ENCODE measurements at places on chromosomes 4 and X.

- no peak for DNase-seq
These were observed 97.4 kb downstream of the PJA1 start for GRCh38 chrX:69067841-69068240.

GRCh38 chr4:52273885-52274284 lies 222.8 kb downstream of the SPATA18 start:
- no peak for DNase-seq

DNA sequence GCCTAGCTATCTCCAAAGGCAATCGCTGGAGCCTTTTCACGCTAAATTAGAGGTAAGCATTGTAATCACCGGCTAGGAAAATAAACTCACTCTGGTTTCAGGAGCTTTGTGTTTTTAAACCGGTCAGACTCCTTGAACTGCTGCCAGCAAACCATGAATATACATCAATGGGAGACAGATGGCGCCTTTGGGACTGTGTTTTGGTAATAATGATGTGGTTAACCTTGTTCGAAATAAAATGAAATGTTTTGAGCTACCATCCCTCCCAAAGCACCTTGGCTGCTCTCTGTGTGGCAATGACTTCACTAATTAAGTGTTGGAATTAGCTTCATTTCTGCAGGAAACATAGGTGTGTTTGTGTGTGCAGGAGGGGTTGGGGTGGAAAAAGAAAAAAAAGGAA lies 65.3 kb downstream of the CLNK start:
- DNase-seq = no peak

- no peak for DNase-seq
These were observed 16.4 kb downstream of the TASL start for GRCh38 chrX:30561191-30561590.

DNA sequence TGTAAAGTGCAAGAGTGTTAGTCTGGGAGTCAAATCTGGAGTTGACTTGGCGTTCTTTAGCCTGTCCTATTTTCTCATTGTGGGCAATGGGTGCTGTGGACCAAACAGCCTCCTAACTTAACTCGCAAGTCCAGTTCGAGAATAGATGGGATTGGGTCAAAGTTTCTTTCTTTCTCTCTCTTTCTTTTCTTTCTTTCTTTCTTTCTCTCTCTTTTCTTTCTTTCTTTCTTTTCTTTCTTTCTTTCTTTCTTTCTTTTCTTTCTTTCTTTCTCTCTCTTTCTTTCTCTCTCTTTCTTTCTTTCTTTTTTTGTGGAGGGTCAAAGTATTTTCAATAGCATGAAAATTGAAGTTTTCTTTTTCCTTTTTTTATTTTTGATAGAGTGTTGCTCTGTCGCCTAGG lies 3.0 kb downstream of the SLC9A6 start:
- DNase-seq = no peak

Data from activated T-cell treated with anti-CD3 and anti-CD28 coated beads for 4 hours (primary cell).